Astrocyte (in vitro differentiated cells and primary cell): ENCODE measurements at places on chromosomes 4 and X.
A peak's percentile ranks its signal among the peaks of the same experiment; 100 is the strongest.

DNA sequence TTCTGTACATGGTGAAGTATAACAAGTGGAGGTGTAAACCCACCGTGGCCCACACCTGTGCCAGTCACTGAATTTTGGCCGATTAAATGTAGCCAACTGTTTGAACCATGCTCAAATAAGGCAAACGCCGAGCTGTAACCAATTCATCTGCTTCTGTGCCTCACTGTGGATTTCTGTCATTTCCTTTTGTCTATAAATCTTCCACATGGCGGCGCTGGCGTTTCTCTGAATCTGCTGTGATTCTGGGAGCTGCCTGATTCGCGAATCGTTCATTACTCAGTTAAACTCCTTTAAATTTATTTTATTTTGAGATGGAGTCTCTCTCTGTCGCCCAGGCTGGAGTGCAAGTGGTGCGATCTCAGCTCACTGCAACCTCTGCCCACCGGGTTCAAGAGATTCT is 19.2 kb downstream of the SUPT20HL2 start:
- DNase-seq = no peak

DNA sequence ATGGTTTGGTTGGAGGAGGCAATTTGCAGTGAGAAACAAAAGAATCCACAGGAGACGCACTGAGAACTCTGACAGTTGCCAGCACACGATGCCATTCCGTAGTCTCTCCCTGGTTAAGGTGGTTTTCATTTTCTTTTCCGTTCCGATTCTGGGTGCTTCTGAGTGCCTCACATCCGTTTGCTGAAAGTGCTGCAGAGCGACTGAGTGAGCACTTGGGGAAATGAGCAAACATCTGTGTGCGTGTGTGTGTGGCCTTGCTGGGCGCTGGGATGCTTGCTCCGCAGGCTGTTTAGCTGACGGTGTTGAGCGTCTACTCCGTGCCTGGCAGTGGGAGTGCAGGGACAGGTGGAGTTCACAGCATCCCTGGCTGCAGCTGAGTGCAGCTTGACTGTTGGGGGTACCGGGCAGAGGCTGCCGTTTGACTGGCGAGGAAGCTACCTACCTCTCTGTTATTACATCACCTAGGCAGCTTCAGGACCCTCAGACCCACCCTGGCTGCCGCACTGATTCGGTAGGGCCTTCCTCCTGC is 49.3 kb downstream of the SORCS2 start:
- DNase-seq = no peak

DNA sequence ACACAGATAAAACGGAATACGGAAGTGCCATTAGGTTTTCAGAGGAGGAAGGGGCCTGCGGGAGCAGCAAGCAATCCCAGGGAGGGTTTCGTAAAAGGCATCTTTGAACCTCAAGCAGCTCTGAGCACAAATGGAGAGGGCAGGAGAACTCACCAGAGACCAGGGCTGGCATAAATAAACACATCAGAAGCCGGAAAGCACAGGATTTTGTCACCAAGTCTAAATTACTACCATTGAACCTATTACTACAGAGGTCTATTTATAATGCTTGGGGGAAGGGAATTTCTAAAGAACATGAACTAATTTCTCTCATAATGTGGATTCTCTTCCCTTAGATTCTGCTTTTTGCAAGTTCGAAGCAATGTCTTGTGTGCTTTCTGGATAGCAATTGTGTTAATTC is 39.6 kb upstream of the MBTPS2 start:
- DNase-seq = no peak

DNA sequence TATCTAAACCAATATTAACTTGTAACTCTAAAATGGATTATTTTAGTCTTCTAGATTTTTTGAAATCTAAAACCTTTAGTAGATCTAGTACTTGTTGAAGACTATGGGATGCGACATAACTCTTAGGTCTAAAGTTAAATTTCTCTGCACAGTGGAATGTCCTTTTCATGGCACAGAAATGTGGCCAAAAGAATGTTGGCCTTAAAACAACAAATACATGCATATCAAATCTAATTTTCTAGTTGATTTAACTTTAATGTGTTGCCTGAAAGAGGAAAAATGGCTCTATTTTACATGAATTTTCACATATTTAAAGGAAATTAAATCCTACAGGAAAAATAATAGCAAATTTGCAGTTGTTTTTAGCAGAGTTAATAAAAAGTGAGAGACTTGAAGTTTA is 30.3 kb downstream of the NFKB1 start:
- peak; percentile 53 for DNase-seq

GRCh38 chr4:183610613-183611012 is 48.4 kb downstream of the RWDD4 start:
- DNase-seq = no peak

GRCh38 chr4:39451423-39452023 is 7.2 kb downstream of the RPL9 start:
- no peak for DNase-seq

DNA sequence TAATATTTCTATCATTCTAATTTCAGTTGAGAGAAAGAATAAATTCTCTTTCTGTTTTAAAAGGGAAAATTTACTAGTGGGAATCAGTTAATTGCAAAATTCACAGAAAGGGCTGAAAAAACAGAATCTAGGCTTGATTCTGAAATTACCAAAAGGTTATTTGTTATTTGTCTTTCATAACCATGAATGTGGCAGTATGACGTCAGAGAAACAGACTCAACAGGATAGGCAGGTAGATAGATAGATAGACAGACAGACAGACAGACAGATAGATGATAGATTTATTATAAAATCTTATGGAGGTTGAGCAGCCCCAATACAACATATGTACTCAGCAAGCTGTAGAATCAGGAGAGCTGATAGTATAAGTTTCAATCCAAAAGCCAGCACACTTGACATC is 311.0 kb downstream of the ADAM29 start:
- no peak for DNase-seq

DNA sequence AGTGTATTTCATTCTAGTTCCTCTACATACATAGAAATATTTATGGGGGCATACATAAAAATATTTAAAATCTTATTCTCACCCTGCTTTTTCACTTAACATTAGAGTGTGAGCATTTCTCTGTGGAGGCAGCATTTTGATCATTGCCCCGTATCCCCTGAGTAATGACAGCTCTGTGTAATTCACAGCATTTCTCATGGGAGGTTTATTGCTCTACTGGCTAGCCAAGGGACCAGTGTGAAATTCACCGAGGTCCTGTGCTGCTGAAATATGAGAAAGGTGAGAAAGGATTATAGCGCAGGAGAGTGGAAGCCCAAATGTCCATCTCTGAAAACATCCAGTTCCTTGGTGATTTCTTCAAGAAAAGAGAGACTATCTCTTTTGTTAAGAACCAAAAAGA is 22.9 kb downstream of the PDGFC start:
- DNase-seq = no peak

DNA sequence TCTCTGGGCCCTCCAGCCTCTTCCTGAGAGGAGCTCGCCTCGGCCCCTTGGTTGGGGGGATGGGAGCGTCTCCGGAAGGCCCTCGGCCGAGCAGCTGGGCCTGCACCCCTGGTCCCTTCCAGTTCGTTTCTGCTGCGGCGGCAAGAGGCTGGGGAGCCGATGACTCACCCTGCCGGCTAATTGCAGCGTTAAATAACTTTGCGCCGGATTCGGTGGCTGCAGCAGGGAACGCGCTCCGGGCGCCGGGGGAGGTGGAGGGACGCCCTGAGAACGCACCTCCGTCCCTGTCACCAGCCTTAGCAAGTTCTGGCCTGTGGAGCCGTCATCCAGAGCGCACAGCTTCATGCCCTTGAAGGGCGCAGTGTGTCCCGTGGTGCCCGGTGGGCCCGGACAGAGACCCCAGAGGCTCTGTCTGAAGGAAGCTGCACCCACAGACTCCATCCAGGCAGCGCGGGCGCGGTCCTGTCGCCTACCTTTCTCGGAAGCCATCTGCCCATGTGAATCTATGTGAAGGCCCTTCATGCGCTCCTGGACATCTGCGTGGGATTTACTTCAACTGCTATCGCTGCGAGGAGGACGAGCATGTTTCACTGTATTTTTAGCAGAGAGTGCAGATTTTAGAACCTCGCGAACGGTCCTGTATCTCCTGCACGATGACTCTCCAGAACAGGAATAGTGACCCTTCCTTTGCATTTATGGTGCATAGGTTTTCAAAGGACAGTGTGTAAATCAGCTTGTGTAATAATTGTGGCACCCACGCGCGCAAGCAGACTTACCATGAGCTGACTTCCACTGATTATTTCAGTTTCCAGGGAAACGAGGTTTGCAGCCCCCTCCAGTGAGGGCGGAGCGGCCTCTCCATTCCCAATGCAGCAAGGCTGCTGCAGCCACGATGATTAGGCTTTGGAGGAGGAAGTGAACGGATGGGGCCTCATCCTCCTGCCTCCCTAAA is 1.7 kb upstream of the TMEM271 start:
- DNase-seq = peak; percentile 8

- DNase-seq = no peak
These were observed 86.2 kb downstream of the PHEX start for GRCh38 chrX:22118161-22118830.

GRCh38 chrX:17674601-17675000 is 62.7 kb upstream of the SCML1 start:
- DNase-seq = peak; percentile 8

DNA sequence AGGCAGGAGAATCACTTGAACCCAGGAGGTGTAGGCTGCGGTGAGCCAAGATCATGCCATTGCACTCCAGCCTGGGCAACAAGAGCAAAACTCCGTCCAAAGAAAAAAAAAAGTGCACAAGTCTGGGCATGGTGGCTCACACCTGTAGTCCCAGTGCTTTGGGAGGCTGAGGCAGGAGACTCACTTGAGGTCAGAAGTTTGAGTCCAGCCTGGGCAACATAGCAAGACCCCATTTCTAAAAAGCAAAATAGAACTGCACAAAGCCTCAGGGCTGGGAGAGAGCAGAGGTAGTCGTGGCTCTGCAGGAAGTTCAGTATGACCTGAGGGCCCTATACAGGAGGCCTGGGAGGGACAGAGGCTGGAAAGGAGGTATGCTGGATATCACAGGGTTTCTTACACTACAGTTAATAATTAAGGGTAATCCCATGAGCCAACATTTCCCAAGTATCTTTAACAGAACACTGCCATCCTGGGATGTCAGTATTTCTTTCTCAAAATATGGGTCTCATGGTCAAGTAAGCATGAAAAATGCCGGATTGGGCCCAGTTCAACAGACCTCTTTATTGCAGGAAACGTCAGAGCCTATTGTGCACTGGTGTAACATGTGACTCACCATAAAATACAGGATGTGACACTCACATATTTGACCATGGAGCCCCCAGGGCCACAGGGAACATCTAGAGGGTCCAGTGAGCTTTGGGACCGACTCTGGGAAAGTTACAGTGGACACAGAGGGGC is 37.8 kb downstream of the ACSL1 start:
- no peak for DNase-seq

GRCh38 chr4:34280131-34280530 is 1964.2 kb downstream of the ARAP2 start:
- no peak for DNase-seq

DNA sequence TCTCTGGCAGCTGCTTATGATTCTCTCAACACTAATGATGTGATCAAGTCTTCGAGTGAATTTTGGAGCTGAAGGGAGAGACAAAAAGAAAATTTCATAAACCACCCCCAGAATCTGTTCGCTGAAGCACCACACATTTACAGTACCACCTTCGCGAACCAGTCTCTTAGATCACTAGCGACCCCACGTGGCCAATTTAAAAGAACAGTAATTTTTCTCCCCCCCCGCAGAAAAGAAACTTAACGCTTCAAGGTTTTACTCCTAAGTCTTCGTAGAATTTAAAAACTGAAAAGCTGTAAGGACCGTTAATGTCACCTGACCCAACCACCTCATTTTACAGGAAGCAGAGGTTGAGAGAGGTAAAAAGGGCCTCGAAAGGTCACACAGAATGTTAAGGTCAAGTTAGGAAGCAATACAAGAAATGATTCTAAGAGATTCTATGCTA is 187.5 kb downstream of the QDPR start:
- peak; percentile 41 for DNase-seq

DNA sequence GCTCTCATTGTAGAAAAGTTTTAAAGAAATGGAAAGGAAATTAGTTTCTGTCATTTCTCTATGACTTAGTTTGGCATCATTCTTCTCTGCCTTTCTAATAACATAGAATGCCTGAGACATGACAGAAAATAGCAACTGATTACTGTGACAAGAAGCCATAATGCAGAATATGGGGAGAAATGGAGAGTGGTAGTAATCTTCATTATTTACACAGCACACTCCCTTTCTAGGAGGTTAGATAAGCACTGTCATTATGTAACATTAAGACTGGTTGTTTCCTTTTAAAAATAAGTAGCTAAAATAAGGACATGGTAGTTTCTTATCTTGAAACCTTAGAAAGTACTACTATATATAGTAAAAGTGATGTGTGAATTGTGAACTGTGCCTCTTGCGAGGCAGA is 1227.9 kb upstream of the PABPC4L start:
- no peak for DNase-seq

GRCh38 chr4:130808492-130808891 is 1712.5 kb downstream of the C4orf33 start:
- no peak for DNase-seq

- peak; percentile 43 for DNase-seq
These were observed 20.6 kb downstream of the ZNF721 start for GRCh38 chr4:478373-478772.

- no peak for DNase-seq
These were observed 74.7 kb downstream of the REPS2 start for GRCh38 chrX:17020851-17021821.

GRCh38 chr4:182583703-182584415 is 333.3 kb downstream of the DCTD start:
- no peak for DNase-seq

GRCh38 chr4:47830265-47831025 is 7.4 kb downstream of the CORIN start:
- DNase-seq = no peak

DNA sequence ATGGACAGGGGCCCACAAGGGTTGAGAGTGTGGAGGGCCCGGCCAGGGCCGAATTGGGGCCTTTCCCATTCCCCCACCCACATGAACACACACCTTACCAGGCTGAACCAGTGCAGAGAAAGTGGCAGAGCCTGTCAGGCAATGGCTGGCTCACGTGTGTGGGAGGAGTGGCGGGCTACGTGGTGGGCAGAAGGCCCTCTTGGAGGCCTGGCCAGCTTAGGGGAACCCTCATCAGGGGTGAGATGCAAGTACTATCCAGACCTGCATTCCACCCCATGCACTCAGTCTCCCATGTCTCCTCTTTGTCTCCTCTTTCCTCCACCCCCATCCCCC is 965 bp downstream of the TCEAL4 start:
- DNase-seq = no peak

DNA sequence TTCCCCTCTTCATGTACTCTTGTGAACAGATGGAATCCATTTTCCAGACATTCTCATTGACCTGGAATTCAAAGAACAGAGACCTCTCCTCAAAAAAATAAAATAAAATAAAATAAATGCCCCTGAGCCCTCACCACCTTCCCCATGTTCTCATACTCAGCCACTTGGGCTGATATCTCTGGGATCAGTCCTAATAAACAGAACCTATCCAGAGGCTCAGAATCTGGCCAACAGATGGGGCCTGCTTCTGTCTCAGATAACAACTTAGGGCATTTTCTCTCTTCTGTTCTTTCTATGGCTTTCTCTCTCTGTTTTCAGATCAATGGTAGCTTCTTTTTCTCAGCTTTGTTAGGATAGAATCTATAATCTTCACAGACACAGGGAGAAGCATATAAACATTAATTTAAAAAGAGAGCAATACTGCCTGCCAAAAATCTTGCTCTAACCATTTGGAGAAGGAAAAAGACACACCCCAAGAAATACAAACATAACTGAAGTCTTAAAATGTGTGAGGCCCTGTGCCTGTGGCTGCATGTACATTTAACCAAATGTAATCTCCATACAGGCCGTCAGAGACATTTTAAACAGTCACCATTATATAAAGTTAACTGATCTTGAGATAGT is 907.1 kb downstream of the FAT4 start:
- DNase-seq = no peak
